ENCODE measurements at places on chromosomes 5 and 9.

- no peak for DNase-seq
Measured at GRCh38 chr5:179798144-179798770, 4.5 kb downstream of the LTC4S start.

DNA sequence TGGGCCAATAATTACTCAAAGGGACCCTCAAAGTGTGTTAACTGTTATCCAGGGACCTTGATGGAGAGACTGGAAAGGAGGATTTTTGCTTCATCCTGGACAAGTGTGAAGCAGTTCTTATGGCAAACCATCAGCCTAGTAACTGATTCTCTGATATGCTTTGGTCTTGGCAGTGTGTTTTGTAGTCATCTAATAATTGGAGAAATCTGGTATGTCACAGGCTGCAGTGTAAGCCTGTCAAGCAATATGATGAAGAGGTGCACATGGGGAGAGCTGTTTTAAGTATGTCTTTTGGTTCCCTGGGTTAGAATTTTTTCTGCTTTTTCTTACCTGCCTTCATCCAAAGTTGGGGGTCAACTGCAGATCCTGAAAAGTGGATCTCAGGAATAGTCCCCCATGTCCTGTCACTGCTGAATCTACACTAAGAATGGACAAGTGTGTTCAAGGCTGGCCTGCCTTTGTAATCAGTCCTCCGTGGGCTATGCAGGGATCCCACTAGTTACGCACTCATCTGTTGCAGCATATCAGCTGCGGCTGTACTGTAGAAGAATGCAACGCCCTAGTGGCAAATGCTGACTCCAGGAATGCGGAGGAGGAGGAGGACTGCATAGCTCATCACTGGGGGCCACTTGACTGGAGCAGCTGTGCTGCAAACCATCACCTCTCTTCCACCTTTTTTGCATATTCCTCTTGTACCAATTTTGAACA lies 1.9 kb downstream of the SPTAN1 start:
- no peak for DNase-seq

- DNase-seq = no peak
Measured at GRCh38 chr5:80933036-80933435, 27.1 kb upstream of the RASGRF2 start.

DNA sequence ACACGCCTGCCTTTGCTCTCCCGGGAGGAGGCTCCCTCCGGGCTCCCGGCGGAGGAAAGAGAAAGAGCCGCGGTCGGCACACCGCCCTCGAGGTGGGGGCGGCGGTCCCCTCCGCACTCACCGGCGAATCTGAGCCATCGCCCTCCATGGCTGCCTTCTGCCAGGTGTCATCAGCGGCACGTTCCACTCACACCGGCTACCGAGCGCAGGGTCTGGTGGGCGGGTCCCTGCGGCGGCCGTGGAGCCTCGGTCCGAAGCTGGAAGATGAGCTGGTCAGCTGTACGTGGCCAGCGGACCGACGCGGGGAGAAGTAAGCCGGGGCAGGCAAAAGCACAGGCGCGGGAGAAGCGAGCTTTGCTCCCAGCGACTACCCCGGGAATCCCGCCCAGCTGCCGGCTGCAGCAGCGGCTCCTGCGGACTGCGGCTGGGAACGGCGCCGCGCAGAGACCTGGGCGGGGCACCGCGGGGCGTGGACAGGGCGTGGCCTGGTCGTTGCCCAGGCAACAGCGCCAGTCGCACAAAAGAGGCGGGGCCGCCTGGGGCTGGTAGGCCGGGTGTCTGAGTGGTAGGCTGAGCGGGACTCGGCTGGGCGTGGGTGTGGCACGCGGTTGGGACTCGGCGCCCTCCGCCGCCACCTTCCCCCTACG lies at the start of gene TRIM36:
TRIM36 (minus strand) TSS at position 422 of the 647 bp plus-strand sequence; CDS start at position 148, 274 bp downstream.
- DNase-seq = peak; percentile 79

DNA sequence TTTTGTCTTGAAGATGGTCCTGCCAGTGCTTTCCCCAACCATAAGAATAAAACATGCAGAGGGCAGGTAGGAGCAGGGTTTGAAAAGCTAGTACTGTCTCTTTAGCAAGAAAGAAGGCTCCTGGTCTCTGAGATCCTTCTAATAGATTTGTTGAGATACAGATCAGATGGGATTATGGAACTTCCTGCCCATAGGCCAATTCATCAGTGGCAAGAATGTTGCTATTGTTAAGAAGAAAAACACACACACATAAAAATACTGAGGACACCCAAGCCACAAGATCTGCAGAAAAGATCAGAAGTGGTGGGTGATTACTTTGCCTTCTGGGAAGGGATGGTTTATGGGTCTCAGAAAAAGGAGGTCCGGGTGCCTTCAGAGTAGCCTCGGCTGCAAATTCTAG lies 59.8 kb downstream of the TNC start:
- no peak for DNase-seq

- no peak for DNase-seq
Measured at GRCh38 chr5:147565524-147565923, 55.7 kb upstream of the DPYSL3 start.

GRCh38 chr5:2721385-2722138 lies 29.9 kb downstream of the IRX2 start:
- DNase-seq = no peak

DNA sequence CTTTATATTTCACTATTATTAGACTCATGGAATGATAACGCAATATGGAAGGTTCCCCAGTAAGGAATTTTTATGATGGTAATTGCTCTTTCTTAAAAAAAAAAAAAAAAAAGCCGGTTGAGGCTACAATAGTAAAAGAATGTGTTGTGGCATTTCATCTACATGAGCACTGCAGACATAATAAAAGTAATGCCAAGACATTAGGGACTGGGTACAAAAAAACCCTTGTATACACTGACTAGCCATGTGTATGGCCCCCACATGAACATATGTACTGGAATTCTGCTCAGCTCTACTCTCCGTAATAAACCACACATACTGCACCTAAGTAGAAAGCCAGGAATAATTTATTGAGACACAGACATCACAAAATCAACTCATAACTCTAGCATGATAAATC lies 218.4 kb downstream of the ADAMTS6 start:
- DNase-seq = no peak

GRCh38 chr5:9054821-9055589 lies 490.9 kb downstream of the SEMA5A start:
- DNase-seq = no peak

- no peak for DNase-seq
Measured at GRCh38 chr9:75391497-75391896, 303.2 kb downstream of the OSTF1 start.

DNA sequence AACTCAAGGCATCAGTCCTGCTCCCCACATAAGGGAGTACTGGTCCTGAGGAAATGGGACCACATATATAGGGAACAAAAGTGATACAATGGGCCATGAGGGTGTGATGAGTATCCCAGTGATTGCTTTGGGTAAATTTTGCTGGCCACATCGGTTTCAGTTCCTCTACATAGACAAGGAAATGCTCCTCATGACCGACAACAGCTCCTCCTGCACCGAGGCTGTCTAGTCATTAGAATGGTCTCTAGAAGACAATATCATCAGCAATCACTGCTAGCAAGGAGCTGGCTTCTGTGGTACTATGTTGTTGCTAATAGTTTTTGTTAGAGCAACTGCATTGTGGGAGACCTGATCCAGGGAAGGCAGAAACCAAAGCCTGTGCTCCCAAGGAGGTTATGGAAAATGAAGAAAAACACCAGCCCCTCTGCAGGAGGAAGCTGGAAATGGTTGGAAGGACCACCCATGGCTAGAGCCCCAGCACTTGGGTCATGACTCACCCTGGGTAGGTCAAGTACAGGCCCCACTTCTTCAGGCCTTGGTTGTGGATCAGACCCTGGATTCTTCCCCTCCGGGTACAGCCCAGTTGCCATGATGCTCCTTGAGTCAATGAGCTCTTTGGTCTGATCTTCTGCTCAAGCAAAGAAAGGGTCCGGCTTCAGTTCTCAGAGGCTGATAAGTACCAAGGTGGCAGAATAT lies 3.4 kb upstream of the CTSL start:
- no peak for DNase-seq

DNA sequence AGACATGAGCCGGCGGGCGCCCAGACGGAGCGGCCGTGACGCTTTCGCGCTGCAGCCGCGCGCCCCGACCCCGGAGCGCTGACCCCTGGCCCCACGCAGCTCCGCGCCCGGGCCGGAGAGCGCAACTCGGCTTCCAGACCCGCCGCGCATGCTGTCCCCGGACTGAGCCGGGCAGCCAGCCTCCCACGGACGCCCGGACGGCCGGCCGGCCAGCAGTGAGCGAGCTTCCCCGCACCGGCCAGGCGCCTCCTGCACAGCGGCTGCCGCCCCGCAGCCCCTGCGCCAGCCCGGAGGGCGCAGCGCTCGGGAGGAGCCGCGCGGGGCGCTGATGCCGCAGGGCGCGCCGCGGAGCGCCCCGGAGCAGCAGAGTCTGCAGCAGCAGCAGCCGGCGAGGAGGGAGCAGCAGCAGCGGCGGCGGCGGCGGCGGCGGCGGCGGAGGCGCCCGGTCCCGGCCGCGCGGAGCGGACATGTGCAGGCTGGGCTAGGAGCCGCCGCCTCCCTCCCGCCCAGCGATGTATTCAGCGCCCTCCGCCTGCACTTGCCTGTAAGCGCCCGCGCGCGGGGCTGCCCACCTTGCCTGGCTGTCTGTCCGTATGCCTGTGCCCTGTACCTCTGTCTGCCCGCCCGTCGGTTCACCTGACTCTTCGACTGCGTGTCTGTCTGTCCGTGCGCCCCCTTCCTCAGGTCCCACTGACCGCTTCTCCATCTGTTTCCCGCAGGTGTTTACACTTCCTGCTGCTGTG lies 412 bp downstream of the FGF18 start:
- no peak for DNase-seq

GRCh38 chr9:125434986-125435775 lies 173.6 kb downstream of the GAPVD1 start:
- DNase-seq = no peak

DNA sequence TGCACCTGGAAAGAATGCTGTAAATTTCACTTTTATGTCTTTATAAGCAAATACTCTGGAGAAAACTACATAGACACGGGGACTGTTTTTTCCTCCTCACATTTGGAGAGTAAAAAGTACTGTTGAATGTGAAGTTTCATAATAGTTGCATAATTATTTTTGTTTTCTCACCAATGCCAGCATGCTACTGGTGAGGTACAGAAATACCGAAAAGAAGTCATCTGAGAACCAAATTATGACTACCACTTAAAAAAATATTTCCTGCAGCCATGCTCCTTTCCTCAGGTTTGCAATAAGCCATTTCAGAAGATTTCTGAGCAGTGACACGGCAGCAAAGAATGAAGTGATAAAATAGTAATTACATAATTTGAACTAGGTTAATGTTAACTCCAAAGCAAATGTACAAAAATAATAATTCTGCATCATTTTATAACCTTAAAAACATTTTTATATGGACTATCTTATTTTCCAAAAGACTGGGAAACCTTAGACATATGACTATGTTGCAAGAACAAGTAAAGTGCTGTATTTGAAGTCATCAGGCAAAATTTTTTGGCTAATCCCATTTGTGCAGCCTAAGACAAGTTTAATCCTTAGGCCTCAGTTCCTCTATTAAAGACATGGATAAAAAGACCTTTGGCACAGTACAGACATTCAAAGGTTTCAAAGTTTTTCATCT lies 144.7 kb downstream of the PCSK1 start:
- DNase-seq = no peak

GRCh38 chr5:77847129-77847460 lies 71.0 kb upstream of the TBCA start:
- no peak for DNase-seq

GRCh38 chr5:172932313-172933017 lies 26.8 kb upstream of the RPL26L1 start:
- peak; percentile 63 for DNase-seq

DNA sequence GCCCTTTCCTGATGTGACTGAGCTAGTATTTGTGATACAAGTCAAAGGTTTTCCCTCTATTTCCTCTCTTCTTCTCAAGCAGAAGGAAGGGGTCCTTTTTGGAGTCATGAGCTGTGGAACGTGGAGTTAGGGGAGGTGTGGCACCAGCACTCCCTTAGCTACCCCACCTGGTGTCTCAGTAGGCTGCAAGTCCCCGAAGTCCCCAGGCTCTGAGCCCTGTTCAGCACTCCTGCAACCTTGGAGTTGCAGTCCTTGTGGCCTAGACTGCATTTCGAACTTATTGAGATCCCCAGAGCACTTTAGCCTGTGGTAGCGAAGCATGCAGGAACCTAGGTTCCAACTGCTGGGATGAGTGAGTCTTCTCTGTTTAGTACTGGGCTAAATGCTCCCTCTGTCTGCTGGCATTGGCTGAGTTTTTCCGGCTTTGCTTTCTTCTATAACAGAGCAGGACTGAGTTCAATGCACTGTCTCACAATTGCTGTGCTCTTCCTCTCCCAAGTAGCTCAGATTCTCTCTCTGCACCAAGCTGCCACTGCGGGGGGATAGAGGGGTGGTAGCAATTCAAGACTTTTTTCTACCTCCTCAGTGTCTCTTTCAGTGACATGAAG lies 600.7 kb upstream of the CDH9 start:
- DNase-seq = no peak

GRCh38 chr5:38540314-38540713 lies 16.1 kb downstream of the LIFR start:
- no peak for DNase-seq

GRCh38 chr5:72383280-72383679 lies 63.1 kb downstream of the PTCD2 start:
- no peak for DNase-seq

GRCh38 chr9:121200356-121200755 lies 1.3 kb downstream of the RAB14 start:
- no peak for DNase-seq

DNA sequence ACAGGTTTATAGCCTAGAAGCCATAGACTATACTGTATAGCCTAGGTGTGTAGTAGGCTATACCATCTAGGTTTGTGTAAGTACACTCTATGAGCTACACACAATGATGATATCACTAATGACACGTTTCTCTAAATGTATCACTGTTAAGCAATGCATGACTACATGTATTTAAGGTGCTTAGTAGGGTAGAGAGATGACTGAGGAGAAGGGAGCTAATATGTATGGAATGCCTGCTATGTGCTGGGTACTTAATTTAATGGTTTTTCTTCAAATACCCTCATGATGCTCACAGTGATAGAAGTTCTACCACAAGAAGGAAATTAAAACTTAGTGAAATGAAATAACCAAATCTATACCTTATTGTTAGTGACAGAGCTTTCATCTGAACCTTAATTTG lies 1785.5 kb downstream of the EFNA5 start:
- DNase-seq = no peak

- DNase-seq = no peak
Measured at GRCh38 chr9:133973111-133973790, 18.9 kb downstream of the VAV2 start.

Measured in activated CD8-positive, alpha-beta memory T cell treated with anti-CD3 and anti-CD28 coated beads for 1 hour (primary cell).